ENCODE measurements at places on chromosomes 2 and 18.
A peak's percentile ranks its signal among the peaks of the same experiment; 100 is the strongest.

DNA sequence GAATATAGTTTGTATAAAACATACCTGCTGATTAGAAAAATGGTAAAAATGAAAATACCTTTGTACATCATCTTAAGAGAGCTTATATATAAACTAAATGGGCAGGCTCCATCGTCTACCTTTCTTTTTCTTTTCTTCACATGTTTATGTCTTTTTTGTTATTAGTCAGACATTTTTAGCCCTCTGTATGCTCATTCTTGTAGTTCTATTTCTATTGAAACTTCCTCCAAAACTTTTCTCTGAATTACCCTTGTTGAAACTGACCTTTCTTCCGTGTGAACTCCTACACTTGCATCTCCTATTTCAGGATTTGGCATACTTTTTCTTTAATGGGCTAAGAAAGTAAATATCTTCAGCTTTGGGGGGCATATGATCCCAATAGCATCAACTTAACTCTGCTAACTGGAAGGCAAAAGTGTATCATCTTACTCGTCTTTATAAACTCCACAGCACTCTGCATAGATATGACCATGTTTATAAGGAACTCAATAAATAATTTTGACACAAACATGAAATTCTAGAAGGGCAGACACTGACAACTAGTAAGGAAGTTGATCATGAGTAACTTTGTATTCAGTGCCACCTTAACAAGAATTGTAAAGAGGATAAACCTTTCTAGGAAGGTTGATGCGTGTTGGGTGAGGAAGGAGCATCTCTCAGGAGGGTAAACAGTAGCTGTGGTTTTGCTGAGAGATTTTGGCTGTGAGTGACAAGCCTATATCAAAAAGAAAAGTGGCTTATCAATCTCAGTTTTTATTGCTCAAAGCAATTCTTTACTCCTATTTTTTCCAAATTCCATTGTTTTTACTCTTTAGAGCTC is 127.6 kb downstream of the PIK3C3 start:
- no peak for DNase-seq

DNA sequence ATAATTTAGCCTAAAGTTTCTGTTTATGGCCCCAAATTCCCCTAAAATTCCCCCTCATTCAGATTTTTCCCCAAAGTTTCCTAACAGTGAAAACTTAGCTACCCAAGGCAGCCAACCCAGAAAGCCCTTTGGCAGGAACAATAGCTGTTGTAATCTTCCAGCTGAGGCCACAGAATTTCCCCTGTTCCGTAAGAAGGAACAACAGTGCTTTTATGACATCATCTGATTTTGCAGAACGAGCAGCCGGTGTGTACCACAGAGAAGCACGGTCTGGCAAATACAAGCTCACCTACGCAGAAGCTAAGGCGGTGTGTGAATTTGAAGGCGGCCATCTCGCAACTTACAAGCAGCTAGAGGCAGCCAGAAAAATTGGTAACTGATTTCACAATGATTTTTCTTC is 6.3 kb downstream of the TNFAIP6 start:
- no peak for DNase-seq

DNA sequence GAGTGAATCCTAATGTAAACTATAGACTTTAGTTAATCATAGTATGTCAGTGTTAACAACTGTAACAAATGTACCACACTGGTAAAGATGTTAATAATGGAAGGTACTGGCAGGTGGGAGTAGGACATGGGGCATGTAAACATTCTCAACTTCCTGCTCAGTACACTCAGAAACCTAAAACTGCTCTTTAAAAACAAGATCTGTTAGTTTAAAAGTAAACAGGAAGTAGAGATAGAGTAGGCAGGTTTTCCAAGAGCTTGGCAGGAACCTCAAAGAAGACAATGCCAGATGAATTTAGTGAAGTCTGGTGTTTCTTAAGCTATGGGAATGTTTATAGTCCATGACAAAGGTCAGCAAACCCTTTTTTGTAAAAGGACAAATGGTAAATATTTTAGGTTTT is 46.6 kb downstream of the CCDC138 start:
- no peak for DNase-seq

GRCh38 chr2:236073246-236073645 is 94.9 kb downstream of the GBX2 start:
- no peak for DNase-seq

DNA sequence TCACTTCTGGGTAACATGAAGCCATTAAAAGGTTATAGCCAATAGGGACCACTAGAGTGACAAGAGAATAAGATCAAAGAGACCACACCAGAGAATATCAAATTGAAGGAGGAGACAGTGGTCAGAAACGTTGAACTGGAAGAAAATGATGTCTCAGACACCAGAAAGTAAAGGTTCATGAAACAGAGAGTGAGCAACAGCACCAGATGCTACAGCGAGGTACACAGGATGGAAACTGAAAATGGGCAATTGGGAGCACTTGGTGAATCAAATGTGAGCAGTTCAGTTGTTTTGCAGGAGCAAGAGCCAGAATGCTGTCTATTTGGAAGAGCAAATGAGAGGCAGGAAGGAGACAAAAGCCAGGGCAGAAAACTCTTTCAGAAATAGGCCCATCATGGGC is 162.6 kb downstream of the SS18 start:
- DNase-seq, result no peak

DNA sequence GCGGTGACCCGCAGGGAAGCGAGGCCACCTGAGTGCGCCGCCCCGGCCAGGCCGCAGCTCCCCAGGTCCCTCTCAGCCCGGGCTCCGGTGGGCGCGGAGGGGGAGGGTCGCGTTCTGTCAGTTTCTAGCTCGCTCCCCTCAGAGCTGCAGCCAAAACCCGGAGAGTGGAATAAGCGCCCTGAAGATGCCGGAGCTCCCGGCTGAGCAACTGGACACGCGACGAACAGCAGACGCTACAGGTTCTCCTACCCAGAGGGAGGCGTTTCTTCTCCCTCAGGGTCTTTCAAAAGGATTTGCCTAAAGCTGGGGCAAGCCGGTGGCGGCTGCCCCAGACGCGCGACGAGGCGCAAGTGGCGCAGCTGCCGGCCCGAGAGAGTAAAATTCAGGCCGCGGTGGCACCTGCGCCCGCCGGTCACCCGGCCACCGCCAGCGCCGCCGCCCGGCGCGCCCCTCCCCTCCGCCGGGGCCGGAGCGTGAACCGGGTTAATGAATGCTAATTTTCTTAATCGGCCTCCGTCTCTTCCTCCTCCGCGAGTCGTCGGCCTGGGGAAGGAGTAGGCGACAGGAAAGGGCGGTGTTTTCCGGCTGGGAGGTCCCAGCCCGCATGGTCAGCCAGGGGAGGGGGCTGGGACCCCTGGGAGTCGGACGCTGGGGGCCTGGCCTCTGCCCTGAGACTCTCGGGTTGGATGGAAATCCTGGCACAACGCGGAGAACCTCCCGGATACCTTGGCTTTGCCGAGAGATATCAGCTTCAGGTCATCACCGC is 845 bp upstream of the CDC42EP3 start:
- peak; percentile 95 for DNase-seq

- no peak for DNase-seq
Observed at GRCh38 chr2:18398833-18399232, 161.6 kb downstream of the RDH14 start.

DNA sequence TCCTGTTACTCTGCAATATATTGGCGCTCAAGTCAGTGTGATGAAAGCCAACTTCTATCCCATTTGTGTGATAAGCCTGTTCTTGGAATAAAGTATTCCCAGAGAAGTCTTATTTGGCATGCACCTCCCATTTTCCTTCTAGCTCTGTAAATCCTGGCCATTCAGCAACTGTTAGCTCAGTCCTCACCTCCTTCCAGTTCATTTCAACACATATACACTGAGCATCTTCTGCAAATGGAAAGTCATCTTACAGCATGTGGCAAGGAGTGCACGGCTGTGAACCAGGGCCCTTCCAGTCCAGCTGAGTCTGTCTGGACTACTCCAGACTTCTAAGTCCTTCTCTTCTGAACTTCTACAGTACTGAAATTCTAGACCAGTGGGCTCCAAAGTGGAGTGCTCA is 53.1 kb downstream of the SPATS2L start:
- DNase-seq, result no peak

DNA sequence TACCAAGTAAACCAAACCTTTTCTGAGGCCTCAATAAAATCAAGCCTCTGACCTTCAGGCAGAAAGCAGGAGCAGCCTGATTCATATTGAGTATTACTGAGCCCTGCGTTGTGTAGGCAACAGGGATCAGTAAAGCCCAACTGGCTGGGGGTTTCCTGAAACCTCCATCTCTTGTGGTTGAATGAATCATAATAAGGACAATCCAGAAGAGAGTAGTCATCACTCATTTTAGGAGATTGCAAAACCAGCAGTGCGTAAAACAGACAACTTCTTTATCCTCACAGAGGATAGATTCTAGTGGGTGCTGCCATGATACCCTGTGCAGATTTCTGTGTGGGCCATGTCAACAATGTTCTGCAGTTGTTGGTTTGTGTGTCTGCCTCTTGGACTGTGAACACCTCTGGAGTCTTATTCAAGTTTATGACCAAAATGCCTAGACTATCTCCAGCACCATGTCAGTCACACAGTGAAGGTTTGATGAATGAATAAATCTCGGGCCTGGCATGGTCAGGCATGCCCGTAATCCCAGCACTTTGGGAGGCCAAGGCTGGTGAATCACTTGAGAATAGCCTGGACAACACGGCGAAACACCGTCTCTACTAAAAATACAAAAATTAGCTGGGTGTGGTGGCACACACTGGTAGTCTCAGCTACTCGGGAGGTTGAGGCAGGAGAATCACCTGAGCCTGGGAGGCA is 51.8 kb upstream of the RAB27B start:
- DNase-seq, result peak; percentile 97

GRCh38 chr2:22901471-22902179 is 483.4 kb upstream of the KLHL29 start:
- DNase-seq, result peak; percentile 1

GRCh38 chr2:88614497-88615157 is 12.6 kb downstream of the EIF2AK3 start:
- DNase-seq, result no peak

DNA sequence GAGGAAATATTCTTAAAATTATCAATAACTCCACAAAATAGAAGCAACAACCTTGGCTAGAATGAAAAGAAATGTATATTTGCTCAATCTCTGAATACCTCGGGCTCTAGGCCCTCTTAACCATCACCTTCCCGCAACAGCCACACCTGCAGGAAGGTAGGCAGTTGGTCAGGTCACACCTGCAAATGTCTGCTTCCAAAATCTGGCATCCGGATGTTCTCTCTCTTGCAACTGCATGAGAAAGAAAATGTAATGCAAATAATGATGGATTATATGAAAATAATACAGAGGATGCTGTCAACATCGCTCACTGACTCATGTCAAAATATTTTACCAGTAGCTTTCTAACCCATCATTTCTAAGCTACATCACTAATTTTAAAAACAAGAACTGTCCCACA is 148.3 kb downstream of the SATB2 start:
- no peak for DNase-seq

DNA sequence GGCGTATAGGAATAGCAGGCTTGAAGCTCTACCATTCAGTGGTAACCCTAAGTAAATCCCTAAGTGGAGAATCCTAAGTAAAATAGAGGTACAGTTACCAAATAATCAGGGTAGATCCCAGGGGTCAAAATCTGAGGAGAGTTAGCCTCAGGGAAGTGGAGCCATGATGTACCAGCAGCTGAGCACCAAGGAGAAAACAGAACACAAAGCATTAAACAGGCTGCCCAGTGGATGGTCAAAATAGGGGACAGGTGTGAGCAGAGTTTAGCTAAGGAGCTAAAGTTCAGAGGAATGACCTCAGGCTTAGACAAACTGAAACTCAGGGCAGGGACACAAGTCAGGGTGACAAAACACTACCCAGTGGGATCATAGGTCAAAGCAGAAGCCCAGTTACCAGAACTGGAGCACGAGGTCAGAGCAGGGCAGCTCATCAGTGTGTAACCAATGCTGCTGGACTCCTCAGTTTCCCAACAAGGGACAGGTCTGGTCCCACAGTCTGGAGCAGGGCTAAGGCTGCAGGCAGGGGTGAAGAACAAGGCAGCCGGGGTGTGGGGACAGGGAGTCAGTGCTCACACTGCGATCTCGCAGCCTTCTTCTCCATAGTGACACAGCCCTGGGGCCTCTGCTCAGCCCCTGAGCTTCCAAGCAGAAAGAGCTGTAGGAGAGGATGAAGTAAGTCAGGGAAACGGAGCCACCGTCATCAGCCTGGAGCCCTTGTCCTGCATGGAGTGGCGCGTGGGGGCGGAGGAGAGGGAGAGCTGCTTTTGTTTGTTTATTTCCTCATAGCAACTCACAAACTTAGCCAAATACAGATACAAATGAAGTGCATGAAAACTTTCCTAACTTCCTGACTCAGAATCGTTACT is 264.0 kb downstream of the MREG start:
- no peak for DNase-seq

DNA sequence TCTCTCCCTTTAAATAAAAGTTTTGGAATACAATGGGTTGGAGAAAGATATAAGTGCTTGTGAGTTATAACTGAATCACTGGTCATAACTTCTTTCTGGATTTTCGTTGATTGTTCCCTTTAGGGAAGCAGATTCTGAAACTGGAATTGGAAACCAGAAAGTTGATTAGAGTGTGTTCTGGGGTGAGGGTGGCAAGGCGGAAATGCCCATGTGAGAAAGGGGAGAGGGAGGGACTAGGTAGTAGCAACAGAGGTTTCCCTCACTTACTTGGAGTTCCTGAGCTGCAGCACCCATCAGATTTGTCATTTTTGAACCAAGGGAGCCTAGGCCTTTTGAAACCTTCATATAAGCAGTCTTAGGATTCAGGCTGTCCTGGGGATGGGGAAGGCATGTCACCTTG is 453.4 kb downstream of the KCNJ3 start:
- no peak for DNase-seq

- no peak for DNase-seq
Observed at GRCh38 chr2:212423089-212423488, 115.5 kb downstream of the ERBB4 start.

- no peak for DNase-seq
Observed at GRCh38 chr2:97718942-97719341, 5.6 kb downstream of the ZAP70 start.

- no peak for DNase-seq
Observed at GRCh38 chr2:151277067-151277466, 12.4 kb downstream of the NMI start.

DNA sequence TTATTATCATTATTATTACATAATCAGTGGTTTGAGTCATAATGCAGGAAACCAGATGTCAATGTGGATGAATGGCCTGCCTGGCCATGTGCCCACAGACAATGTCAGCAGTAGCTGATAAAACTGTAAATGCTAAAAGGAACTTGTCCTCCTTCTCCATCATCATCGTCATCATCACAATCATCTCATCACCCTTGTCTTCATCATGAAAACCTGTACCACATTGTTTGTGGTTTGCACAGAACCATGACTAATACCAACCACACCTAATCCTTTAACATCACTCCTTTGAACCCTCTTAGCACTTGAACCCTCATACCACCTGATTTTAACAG is 96.0 kb downstream of the HNMT start:
- peak; percentile 60 for DNase-seq

DNA sequence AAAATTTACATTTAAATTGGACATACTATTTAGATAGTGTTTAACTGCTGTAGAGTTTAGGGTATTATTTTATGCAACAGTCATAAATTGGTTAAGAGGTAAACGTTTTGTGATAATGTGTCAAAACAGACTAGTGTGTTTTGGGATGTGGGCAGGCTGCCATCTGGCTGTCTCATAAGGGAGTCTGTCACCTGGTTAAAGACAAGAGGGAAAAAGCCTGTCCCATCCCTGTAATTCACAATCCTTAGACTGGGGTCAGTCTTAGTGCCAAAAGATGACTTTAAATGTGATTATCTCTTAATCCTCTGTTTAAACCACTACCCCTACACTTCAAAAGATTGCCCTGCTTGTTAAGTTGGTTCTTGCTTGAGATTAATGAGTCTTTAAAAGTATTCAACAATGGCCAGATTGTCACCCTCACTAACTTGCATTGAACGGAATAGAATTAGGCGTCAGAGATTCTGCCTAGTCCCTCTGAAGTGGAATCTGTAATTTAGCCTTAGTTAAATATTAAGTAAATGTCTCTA is 59.2 kb downstream of the SGPP2 start:
- no peak for DNase-seq

Measured in fibroblast of skin of scalp (primary cell).